Cortex of kidney (tissue), 1 donor: ENCODE measurements at places on chromosomes 4 and X.

DNA sequence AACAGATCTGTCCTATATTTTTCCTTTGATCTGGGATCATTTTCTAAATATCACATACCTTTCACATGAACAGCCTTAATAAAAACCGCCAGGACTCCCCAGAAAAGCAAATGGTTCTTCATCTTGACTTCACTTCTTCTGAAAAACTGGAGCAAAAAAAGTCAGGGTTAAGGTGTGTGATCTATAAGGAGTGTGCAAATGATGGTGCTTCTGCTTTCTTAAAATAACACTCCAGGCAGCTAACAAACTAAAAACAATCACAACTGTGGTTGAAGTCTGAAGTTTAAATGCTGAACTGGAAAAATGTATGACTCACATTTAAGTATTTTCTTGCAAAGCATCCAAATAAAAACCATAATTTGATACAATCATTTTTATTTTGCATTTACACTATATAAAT is at the start of gene JCHAIN:
Gene JCHAIN (minus strand): TSS at position 140 of the 400 bp plus-strand sequence. CDS start 18 bp downstream, at position 122.
- DNase-seq: no peak

DNA sequence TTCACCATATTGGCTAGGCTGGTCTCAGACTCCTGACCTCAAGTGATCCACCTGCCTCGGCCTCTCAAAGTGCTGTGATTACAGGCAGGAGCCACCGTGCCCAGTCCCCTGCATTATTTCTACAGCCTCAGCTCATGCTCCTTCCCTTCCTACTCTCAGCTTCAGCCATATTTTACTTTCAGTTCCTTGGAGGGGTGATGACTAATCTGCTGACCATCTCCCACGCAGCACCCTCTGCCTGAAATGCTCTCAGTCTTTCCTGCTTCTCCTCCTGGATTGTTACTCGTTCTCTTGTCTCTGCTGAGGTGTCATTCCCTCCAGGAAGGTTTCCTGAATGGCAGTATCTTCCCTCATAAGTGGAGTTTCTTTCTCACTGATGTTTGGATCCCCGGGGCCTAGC is 63.3 kb downstream of the MOSPD2 start:
- DNase-seq: no peak

- DNase-seq: no peak
These were observed 18.7 kb upstream of the GPC3 start for GRCh38 chrX:134004084-134004483.

GRCh38 chr4:105936901-105937300 is 41.6 kb downstream of the NPNT start:
- DNase-seq: no peak

DNA sequence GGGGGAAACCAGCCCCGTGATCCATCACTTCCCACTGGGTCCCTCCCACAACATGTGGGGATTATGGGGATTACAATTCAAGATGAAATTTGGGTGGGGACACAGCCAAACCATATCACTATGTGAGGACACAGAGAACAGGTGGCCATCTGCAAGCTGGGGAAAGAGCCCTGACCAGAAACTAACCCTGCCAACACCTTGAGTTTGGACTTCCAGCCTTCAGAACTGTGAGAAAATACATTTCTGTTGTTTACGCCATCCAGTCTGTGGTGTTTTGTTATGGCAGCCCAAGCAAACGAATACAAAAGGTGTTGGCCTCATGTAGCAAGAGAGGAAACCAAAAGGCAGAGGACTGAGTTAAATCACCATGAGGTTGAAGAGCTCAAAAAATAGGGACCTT is 169.9 kb upstream of the TENM3 start:
- DNase-seq: no peak

DNA sequence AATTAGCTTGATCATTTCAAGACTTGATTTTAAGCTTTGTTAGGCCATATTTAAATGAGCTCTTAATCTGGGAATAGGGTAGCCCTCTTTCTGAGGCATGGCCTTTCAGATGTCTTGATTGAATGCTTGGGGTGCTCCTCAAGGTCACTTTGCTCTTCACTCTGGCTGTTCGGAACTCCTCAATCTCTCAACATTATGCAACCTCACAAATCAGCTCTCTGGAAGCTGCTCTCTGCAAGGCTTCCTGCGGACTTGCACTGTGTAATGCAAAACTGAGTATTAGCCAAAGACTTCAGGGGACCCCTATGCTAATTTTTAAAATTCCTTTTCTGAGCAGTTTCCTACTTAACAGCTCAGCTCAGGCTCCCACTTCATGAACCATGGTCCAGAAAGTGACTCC is 398.3 kb downstream of the PRDM5 start:
- DNase-seq: no peak

DNA sequence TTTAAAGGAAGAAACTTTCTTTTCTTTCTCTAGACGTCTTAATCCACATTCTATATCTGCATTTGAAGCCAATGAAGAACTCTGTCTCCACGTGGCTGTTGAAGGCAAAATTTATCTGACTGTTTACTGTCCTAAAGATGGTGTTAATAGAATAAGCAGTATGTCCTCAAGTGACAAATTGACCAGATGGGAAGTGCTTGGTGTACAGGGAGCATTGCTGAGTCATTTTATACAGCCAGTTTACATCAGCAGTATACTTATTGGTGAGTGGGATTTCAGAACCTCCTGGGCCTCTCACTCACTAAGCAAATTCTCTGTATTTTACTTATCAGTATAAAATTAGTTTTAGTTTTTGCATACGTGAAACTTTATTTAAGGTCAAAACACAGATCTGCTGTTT is 33.7 kb downstream of the ADAD1 start:
- DNase-seq: no peak

DNA sequence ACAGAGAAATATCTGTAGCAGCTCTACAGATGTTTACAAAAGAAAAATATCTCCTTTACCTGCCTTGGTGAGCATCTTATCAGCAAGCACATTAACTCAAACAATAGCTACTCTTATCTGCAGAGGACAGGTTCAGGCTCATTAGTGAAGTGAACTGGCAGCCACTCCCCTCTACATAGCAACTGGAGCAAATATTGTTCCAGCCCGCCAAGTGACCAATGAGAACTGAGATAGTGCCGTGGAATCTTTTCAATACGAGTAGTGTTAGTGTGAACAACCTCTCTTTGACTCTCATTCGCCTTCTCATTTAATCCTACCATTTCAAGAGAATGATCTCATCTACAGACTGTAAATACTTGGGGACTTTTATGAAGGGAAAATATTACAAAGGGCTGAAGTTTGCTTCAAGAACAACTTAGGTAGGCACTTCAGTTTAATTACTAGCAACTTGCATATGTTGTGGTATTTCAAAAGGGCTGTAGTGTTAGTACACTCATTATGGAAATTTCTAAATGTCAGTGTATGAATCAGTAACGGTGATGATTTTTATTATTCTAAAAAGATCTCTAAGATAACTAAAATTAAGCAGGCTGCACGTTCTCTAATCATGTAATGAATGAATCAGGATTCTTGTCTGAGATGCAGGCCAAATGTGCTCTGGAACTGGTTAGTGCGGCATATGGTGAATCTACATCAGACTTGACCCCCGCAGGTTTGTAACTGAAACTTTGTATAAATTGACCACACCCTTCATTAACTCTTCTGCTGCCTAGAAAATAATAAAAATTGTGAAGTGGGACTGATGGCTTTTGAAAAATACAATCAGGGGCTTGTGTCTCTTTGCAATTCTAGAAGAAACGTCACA is 72.4 kb downstream of the PALLD start:
- no peak for DNase-seq

GRCh38 chr4:165175879-165176278 is 31.5 kb upstream of the KLHL2 start:
- no peak for DNase-seq

DNA sequence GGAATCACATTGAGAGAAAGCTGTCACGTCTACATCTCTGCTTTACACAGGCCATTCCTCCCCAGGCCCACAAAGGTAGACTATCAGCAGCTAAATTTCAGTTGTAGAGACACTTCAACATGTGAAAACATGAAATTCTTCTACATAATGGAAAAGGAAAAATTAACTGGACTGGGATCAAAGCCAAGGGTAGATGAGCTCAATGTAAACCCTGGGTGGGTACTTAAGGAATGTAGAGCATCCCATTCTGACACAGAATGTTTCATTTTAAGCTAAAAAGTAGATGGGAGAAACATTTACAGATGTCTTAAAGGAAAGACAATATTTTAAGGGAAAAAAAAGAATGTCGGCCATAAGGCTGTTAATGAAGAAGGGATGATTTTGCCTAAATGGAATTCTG is 51.3 kb upstream of the NPNT start:
- no peak for DNase-seq

DNA sequence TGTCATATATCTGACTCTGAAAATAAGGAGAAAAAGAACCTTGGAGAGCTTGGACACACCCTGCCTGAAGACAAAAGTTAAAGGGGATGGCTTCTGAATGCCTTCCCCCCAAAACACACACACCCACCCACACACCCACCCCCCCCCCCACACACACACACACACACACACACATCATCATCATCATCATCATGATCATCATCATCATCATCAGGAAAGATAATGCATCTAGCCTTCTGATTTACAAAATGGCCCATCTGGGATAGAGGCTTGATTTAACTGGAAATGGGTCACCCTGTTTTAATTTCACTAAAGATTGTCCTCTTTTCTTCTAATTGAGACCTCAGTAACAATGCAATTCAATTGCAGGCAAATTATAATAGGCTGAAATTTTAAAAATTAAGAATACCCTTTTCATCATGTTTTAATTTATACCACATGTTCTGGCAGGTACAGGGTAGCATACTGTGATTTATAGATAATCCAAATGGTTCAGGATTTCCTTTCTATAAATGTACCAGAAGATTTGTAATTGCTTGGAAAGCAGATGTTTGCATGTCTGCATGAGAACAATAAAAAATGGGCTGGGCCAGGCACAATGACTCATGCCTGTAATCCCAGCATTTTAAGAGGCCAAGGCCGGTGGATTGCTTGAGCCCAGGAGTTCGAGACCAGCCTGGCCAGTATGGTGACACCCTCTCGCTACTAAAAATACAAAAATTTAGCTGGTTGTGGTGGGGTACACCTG is 56.5 kb downstream of the TRIM2 start:
- DNase-seq: no peak

GRCh38 chrX:22445880-22446279 is 173.2 kb downstream of the CBLL2 start:
- no peak for DNase-seq

DNA sequence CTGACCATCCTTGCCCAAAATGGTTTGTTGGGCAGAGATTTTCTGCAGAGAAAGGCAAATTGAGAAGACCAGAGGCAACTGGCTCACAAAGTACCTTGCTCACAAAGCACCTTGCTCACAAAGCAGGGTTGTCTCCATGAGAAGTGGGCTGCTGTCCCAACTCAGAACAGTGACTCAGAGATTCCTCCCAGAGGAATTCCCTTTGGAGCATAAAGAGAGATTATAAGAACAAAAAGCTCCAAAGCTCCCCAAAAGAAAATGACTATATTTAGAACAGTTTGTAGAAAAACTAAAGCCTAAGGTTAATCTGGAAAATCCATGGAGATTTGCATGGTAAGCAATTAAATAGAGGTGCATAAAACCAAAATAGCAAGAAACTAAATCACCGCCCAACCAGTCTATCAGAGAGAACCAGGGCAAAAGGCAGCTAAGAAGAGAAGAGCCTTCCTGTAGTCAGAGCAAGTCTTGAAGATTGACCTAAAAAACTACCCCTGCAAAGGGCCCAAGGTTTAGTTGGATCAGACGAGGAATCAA is 731.4 kb downstream of the FAT4 start:
- DNase-seq: no peak

DNA sequence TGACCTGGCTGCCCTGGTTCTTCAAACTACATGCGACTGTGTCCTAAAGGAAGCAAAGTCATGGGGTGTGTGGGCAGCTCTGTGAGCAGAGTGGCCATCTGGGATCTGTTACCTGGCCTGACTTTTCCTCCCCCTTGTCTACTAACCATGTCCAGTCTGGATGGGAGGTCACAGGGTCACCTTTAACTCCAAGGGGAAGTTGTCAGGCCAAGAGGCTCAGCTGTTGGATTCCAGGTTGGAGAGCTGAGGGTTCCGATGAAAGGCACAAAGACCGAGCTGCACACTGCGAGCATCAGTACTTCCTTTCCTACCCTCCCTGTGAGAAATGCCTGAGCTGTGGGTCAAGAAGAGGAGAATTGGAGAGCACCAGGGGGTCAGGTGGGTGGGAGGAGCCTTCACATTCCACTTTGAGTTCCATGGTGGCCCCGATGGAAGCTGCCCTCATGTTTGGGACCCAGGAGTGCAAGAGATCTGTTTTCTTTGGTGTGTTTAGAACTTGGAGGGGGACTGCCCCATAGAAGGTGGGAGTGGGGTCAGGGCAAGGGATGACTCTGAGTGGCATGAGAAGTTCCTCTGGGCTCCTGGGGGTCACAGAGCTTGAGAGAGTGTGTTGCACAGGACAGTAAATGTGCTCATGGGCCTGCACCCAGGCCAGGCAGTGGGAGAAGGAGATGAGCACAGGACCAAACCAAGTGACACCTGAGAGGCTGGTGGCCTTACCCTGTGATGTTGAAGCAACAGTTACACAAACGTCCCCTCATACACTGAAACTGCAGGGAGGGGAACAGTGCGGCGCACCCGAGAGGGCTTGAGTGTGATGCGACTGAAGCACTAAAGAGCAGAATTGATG is 36.2 kb downstream of the RGS12 start:
- no peak for DNase-seq

- no peak for DNase-seq
These were observed 32.0 kb upstream of the SPON2 start for GRCh38 chr4:1204286-1204827.

DNA sequence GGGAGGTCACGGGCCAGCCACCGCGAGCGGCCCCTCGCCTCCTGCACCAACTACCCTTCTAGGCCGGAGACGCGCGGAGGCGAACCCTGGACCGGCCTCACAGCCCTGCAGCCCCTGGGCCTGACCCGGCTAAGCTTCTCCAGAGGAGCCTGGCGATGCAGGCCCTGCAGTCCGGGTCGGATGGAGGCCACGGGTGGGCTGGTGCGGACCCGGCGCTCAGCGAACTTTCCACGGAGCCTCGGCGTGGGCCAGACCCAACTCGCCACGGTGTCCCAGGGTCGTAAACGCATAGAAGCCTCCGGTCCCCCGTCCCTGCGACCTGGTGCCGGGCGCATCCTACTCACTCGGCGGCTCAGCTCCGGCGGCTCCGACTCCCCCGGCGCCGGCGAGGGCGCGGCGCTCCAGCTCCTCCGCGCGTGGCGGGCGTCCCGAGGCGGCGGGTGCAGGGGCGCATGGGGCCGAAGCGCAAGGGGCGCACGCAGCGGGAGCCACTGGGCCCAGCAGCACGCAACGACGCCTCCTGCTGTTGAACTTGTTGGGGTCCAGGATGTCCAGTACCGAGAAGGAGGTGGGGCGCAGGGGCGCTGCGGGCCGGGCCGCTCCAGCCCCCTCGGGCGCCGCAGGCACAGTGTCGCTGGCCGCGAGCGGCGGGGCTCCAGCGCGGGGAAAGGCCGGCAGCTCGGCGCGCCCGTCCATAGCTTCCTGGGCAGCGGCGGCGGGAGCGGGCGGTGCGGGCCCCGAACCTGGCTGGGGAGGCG is 427 bp downstream of the NKX1-1 start:
- DNase-seq: no peak

GRCh38 chr4:169167957-169168858 is 102.5 kb downstream of the SH3RF1 start:
- DNase-seq: no peak

GRCh38 chr4:180682776-180683175 is 1560.4 kb upstream of the TENM3 start:
- no peak for DNase-seq

- no peak for DNase-seq
These were observed 12.4 kb upstream of the ARHGAP36 start for GRCh38 chrX:131045726-131046125.

GRCh38 chr4:55608591-55608990 is 16.5 kb upstream of the PDCL2 start:
- no peak for DNase-seq
